Stimulated activated CD4-positive, alpha-beta T cell treated with anti-CD3 and anti-CD28 coated beads, Interleukin-4, amount 100 ng/mL, for 4 hours (primary cell): ENCODE measurements at places on chromosomes 16 and 17.
A peak's percentile ranks its signal among the peaks of the same experiment; 100 is the strongest.

DNA sequence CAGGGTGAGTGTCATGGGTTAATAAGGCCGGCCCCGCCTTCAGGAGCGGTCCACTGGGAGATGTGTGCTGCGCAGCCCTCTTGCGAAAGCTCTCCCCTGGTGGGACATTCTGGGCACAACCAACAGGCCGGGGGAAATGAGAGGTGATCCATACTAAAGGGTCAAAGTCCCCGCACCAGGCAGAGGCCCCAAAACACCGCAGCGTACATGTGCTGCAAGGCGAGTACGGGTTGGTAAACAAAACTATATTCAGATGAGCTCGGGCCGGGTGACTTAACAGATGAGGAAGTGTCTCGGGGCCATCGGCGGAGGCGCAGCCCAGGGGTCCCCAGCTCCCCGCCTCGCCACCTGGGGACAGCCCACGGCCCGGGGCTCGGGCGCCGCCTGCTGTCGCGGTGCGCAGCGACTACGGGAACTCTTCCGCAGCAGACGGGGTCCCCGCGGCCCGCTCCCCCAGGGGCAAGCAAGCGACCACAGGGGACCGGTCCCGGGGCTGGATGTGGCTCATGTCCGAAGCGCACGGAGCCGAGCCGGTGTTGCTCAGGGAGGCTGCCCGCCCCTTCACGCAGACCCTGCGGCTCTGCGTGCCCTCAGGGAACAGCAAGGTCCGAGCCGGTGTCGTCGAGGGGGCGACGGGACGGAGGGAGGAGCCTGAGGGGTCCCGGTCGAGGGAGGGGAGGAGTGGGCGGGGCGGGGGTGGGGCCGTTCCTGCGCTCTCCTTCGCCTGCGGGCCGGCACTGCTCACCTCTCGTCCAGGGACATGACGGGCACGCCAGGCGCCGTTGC lies at the start of gene RAB37:
TSS of gene RAB37 (plus strand) at position 744 of the 786 bp plus-strand sequence. CDS start at position 761, 17 bp downstream.
- peak; percentile 47 for DNase-seq

DNA sequence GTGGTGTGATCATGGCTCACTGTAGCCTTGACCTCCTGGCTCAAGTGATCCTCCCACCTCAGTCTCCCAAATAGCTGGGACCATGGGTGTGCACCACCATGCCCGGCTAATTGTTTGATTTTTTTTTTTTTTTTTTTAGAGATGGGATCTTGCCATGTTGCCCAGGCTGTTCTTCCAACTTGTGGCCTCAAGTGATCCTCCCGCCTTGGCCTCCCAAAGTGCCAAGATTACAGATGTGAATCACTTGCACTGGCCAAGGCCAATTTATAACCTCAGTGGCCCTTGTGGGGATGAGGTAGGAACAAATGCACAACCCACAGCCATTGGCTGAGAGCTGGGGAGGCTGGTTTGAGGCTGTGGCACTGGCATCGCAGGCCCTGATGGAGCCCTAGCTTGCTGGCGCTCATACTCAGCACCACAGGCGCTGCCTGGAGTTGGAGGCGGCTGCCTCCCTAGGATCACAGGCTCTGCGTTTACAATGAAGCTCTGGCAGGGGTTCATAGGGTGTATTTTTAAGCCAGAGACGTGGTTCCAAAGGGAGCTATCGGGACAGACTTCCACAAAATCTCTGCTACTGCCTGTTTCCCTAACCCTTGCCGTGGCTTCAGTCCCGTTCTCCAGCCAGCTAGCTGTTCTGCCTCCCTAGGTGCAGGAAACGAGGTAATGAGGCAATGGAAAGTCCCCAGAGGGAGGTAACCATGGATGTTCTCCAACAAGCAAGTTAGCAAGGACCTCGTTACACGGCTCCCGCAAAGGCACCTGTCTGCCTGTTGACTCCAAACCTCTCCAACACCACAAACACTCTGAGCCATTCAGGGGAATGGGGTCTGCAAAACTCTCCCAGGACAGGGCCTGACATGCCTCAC lies 2.9 kb downstream of the ABCA3 start:
- no peak for DNase-seq

DNA sequence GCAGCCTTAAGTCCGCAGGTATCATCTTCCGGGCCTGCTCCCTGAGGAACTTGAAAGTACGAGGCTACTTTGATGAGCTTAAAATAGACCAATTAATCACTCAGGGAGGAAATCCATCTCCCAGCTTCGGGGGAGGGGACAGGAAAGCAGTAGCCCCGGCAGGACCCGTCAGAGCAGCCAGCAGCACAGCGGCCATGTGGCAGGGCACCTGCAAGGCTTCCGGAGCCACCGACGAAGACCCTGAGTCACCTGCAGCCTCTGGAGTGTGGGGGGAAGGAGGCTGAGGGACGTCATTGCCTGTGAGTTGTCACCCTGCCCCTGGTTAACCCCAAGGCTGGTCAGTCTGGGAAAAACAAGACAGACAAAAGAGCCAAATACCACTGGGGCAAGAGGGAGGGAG lies 4.4 kb upstream of the CYB561 start:
- DNase-seq = no peak

DNA sequence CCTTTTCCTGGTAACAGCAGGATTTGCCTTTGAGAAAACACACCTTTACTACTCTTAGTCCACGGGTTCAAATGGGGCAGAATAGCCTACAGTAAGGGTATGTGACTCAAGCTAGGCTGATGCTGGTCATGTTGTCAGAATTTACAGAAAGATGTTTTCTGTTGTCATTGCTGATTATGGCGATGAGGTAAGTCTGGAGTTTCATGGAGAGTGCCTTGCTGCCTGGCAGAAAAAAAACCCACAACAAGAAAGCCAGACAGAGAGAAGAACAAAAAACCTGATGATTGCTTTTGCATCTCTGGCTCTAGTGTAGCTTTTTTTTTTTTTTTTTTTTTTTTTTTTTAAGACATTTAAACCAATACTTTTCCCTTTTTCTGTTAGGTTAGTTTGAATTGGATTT lies 47.9 kb downstream of the SLC6A4 start:
- no peak for DNase-seq

DNA sequence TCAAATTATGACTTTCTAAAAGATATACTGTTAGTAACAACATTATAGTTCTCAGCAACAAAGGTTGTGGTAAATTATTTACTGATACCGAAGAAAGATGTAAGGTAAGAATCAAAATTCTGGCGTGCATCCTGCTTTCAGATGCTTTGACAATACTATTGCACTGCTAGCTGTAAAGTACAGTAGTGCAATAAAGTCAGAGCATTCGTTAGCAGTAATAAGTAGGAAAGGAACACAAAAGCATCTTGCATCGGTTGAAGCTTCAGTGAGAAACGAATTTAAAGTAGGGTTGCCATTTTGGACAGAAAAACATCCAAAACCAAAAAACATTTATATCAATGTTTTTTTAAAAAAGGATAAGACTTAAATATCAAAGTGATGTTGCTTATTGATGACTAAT lies 4.0 kb downstream of the SKA2 start:
- DNase-seq = no peak

DNA sequence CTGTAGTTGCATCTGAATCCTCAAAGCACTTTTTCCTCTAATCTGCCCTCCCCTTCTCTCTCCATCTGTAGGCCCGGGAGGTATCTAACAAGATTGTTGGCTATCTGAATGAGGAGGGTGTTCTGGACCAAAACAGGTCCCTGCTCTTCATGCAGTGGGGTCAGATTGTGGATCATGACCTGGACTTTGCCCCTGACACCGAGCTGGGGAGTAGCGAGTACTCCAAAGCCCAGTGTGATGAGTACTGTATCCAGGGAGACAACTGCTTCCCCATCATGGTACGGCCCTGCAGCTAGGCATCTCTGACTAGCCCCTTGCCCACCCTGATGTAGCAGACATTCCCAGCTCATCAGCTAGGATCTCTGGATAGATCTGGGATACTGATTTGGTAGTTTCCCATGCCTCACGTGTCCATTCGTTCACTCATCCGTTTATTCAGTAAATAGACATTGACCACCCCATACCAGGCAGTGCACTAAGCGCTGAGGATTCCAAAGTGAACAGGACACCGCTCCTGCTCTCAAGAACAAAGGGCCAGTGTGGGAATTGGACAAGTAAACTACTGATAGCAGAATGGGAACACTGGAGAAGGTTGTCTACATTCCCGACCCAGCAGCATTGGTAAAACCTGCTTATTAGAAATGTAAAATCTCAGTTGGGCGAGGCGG lies 12.1 kb downstream of the LPO start:
- DNase-seq = no peak

DNA sequence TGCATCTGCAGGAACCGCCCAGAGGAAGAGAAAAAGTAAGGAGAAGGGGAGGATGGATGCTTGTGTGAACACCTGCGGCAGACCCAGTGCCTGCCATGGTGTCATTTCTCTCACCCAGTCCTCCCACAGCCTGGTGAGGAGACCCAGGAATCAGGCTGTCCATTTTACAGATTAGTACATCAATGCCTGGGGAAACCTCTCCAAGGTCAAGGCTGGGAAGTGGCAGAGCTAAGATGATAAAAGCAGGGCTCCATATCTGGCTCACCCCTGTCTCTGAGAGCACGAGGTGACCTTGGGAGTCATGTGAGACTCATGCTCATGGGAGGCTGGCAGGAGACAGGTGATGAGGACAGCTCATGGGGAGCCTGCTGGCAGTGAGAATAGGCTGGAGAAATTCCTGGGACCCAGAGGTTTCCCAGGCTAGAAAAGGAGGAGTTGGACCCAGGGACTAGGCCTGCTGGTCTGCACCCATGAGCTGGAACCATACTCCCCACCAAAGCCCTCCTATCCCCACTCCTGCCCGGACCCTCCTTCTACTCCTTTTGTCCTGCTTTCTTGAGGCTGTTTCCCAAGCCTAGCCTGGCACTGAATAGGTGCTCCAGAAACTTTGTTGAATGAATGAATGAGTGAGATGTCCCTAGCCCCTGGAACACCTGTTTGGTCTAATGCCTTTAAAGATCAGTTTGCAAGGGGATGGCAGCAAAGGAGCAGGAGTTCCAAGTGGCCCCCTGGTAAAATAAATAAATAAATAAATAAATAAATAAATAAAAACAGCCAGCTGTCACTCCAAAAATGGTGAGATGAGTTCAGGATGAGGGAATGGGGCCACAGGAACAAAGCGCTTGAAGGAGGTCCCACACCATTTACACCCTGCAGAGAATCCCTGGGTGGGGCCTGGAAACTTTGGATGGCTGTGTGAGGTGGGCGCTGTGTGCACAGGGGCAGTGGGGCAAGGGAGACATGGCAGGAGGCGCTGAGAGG lies 1.6 kb downstream of the ZNF629 start:
- DNase-seq = no peak

DNA sequence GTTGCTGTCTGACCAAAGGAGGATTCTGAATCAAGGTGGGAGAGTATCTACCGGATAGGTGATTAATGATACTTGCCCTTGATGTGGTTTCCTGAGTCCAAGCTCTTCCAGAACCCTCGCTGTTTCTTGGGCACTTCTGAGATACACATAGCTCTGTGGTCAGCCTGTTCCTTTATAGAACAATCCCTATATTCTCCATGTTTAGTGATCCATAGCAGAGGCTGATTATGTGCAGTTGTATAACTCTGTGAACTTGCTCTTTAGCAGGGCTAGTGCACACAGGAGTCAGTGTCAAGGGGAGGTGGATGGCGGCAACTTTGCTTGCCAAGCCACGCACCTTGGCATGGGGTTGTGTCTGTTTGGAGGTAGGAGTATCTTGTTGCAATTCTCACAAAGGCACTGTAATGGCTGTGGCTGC lies 36.1 kb downstream of the ARL4D start:
- no peak for DNase-seq

DNA sequence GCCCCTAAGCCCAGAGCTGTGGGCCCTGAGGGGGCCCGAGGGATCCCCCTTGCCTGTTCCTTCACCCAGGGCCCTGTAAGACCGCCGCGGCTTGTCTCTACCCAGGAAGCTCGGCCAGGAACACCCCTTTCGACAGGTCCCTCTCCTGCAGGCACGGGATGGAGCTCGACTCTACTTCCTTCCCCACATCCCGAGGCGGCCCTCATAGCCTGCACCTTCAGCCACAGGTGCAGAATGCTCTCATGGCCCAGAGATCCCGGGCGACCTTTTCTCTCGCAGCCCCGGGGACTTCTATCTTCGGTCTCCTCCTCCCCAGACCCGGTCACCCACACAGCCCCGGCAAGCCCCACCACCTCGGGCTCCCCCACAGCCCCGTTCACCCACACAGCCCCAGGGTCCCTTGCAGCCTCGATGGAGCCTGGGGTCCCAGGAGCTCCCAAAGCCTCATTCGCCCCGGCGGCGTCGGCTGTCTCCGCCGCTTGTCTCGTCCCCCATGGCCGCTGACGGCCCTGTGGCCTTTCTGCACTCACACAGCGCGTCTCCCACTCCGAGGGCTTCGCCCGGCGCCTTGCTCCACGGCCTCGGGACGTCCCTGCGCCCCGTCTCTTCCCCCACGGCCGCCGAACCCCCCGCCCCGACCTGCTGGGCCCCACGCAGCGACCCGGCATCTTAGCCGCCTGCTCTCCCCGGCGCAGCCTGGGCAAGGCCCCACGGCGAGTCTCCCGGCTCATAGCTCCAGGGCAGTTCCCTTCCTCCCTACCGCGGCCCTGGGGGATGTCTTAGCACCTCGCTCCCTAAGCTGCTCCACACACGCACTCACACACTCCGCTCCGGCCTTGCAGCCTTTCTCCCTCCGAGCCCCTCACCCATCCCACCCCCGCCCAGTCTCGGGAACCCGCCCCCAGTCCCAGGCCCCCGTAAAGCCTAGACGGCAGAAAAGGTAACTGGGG lies 650 bp downstream of the KIAA0753 start:
- peak; percentile 37 for DNase-seq

GRCh38 chr17:38550661-38551060 lies 55.1 kb downstream of the SRCIN1 start:
- no peak for DNase-seq

- no peak for DNase-seq
These were observed 170.4 kb downstream of the ZFHX3 start for GRCh38 chr16:72877374-72878028.

- DNase-seq = no peak
These were observed 151.2 kb downstream of the TANC2 start for GRCh38 chr17:63116967-63117830.

DNA sequence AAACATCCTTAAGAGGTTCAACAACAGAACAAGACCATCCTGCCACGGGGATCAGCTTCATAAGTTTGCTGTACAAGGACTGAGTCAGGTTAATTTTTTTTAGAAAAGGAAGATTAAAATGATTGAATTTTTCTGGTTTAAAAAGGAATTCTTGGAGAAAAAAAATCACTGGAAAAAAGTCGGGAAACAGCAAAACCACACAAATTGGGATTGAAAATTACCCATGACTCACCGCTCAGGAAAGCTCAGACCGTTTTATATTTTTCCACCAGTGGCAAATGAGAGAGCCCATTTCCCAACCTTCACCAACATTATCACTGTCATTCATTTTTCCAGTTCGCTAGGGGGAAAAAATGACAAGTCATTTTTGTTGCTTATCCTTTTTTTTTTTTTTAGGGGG lies 46.6 kb downstream of the MRM3 start:
- no peak for DNase-seq
